ENCODE measurements at places on chromosomes 6 and 20.
A peak's percentile ranks its signal among the peaks of the same experiment; 100 is the strongest.

DNA sequence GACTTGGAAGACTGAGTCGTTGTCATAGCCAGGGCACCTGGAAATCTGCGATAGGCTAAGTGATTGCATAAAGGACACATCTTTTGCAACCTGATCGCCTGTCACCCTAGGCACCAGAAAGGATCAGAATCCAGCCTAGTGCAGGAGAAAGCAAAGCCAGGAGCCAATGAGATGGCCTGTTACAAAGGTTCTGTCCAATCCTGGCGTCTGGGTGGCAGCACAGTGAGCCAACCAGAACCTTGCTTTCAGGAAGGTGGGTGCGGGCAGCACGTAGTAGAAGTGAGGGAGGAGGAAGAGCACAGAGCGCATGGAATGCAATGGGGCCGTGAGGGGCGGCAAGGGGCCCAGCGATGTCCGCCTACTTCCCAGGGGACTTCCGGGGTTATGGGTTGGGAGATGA is 120.4 kb upstream of the GGTLC1 start:
- DNase-seq = peak; percentile 4

DNA sequence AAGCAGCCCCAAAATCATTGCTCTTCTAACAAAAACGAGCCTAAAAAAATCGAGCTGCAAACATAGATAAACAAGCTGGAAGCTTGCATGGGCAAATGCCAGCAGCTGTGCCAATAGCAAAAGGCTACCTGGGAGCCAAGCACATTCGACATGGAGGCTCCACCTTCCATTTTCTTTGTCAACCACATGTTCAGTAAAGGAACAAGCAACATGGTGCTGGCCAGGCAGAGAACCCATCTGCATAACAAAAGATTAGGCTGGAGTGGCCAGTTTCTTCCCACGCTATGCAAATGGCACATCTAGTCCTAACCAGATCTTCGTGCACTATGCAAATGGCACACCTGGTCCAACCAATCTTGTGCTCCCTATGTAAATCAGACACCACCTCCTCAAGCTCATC is 110.5 kb downstream of the KIF16B start:
- DNase-seq = no peak

DNA sequence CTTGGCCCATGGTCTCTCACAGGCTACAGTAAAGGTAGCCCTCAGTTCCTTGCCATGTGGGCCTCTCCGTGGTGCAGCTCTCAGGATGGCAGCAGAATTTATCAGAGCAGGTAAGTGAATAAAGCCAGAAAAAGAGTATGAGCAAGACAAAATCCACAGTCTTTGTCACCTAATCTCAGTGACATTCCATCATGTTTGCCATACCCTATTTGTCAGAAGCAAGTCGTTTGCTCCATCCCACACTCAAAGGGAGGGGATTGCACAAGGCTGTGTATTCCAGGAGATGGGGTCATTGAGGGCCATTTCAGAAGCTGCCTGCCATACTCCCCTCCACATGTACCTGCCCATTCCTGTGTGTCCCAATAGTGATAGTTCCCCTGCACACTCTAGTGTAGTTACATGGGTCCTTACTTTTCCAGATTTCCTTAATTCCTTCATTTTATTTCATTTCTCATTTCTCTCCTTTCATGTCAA is 24.2 kb downstream of the ISM1 start:
- no peak for DNase-seq

DNA sequence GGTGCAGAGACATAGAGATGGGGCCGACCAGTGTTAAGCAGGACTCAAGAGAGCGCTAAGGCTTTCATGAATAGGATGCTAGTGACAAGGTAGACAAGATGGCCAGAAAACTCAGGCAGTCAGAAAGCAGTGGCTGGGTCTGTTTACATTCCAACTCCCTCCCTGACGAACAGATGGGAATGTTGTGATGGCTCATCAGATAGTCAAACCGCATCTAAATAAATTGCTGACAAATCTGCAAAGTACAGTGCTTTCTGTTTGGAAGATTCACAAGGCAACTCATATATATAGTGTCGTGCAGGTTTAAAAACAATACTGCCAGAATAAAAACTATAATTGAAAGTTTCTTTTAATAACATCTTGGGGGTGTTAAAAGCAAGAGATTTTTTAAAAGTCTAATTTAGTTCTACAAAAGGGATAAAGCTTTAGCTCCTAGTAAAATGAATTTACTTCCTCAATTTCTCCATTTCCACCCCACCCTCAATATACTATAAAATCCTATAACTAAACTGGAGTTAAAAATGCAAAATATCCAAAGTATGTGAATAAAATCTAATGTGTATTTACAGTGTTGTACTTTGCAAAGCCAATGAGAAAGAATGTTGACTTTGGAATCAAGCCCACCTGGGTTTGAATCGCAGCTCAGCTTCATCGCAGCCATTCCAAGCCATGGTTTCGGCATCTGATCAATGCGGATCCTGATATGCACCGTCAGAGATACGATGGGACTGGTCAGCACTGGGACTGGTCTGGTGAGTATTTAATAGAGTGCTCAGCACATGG is 247.3 kb upstream of the PDE10A start:
- DNase-seq = no peak

- DNase-seq = no peak
These were observed 63.2 kb upstream of the TMEM181 start for GRCh38 chr6:158496700-158497099.

- no peak for DNase-seq
These were observed 7.7 kb upstream of the KLHL31 start for GRCh38 chr6:53673162-53673727.

- DNase-seq = no peak
These were observed 12.9 kb upstream of the UQCC2 start for GRCh38 chr6:33724102-33725023.

- DNase-seq = no peak
These were observed 101.4 kb downstream of the KIF13A start for GRCh38 chr6:17885889-17886576.

DNA sequence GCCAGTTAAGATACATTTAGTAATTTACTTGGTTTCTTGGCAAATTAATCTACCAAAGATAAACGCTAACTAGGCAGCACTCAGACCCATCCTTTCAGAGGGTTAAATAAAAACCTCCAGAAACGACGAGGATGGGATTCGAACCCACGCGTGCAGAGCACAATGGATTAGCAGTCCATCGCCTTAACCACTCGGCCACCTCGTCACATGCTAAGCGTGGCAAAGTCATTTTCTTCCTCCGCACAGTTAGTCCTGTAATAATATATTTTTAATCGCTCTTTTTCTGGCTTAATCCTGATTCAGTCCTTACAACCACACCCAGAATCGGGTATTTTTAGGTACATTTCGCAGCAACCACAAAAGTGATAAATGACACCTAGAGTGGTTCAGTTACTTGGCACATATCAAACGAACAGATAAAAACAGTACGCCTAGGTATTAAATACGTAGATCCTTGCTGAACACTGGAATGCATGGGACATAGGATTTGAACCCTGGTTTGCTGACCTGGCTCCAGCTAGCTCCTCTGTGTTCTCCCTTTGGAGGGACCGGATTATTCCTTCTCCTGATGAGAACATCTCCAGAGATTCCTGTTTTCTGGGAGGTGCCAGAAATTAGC is 71.6 kb downstream of the GPX5 start:
- no peak for DNase-seq

DNA sequence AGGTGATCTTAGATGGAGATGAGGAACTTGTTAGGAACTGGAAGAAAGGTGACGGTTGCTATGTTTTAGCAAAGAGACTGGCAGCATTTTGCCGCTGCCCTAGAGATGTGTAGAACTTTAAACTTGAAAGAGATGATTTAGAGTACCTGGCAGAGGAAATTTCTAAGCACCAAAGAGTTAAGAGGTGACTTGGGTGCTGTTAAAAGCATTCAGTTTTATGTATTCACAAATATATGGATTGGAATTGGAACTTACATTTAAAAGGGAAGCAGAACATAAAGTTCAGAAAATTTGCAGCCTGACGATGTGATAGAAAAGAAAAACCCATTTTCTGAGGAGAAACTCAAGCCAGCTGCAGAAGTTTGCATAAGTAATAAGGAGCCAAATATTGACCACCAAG is 176.3 kb downstream of the MOXD1 start:
- no peak for DNase-seq

DNA sequence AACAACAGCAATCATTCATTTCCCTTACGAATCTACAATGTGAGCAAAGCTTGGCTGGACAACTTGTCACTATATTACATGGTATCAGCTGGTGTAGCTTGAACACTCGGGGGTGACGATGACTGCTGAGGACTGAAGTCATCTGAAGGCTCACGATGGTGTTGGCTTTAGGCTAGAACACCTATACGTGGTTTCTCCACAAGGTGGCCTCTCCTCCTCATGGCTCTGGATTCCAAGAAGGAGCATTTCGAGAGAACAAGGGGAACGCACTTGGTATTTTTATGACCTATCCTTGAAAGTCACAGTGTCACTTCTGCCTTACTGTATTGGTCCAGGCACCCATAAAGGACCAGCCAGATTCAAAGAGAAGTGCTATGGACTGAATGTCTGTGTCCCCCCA is 37.5 kb upstream of the ADGRF1 start:
- no peak for DNase-seq

GRCh38 chr6:106116125-106116832 is 30.1 kb downstream of the PRDM1 start:
- no peak for DNase-seq

GRCh38 chr20:58723628-58723984 is 31.0 kb downstream of the NPEPL1 start:
- DNase-seq = no peak

DNA sequence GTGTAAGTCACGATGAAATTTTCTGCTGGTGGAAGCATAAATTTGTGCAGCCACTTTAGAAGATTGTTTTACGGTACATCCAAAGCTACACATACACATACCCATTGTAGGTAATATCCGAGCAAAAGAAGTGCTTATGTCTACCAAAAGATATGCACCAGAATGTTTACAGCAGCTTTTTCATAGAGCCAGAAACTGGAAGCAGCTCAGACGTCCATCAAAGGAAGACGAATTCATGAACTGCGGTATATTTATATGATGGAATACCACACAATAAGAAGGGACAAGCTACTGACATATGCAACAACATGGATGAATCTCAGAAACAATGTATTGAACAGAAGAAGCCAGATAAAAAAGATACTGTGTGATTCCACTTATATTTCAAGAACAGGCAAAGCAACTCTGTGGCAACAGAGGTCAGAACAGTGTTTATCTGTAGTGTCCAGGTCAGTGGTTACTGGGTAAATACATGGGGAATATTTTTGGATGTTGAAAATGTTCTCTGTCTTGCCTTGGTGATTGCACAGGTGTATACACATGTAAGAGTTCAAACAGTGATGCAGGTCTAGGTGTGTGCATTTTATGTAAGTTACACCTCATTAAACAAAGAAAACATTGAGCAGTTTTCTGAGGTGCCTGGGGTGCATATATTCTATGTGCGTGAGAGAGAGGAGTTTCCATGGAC is 51.9 kb upstream of the EXOC2 start:
- DNase-seq = no peak

- DNase-seq = no peak
These were observed 6.2 kb downstream of the CST11 start for GRCh38 chr20:23446505-23446904.

DNA sequence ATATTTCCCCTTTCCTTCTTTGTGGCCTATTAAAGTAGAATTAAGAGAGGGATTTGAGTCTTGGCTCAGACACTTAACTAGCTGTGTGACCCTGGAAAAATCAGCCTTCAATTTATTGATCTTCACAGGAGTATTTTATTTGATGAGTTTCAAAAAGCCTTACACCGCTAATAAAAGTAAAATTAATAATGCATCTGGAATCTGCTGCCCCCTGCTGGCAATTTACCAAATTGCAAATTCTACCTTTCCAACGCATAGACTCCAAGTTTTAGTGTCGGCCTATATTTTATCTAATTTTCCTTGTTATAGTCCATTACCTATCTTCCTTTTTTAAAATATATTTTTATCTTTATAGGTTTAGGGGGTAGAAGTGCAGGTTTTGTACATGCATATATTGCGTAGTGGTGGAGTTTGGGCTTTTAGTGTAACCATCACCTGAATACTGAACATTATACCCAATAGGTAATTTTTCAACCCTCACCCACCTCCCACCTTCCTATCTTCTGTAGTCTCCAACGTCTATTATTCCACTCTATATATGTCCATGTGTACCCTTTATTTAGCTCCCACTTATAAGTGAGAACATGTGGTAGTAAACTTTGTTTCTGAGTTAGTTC is 46.3 kb downstream of the GOPC start:
- no peak for DNase-seq

GRCh38 chr20:32749914-32750637 is 6.8 kb upstream of the COMMD7 start:
- no peak for DNase-seq

DNA sequence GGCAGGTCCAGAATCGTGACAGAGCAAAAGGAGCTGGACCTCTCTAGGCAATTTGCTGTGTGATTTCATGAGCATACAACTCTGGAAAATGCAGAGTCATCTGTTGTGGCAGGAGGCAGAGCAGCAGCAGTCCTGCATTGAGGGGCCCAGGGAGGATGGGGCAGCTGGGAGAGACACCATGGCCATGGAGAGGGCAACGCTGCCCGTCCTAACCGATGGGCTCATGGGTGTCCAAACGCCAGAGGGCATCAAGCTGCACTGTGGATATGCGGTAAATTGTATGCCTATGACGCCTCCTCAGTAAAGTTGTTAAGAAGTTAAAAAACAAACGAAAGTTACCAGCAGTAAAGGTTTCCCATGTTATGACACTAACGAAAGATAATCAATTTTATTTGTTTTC is 42.2 kb upstream of the DACT2 start:
- no peak for DNase-seq

- no peak for DNase-seq
These were observed 48.3 kb downstream of the ADGRF1 start for GRCh38 chr6:46993846-46994245.

DNA sequence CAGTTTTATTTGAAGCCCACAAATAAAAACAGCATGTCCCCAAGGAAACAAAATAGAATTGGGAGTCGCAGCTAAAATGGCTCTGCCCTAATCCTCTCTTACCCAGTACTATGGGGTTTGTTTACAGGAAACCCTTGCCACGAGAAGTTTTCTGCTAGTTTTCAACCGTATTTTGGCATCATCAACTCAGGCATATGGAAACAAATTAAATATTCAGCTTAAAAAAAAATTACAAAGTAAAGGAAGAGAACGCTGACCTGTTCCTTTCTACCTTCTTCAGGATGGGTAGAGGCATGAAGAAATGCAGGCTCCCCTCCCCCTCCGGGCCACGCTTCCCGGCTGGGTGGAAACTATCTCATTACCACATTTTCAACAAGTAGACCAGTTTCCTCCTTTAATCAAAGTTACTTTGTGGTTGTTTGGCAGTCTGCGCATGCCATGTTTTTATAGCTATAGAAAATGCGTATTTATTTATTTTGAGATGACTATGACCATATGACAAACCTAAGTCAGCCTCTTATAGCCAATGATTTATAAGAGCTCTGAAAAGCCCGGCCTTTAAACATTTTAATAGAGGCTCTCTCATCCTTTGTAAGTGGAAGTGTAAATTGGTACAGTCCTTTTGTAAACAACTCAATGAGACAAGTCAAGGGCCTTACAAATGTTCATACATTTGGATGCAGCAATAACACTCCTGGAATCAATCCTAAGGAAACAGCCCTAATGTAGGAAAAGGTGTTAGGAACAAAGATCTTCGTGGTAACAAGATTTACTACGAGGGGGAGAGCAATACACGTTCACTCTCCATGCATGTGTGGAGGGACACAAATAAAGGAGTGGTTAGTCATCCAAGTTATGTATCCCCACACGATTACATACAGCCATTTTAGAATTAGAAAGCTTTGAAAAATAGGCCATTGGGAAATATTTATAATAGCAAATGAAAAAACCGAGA is 16.1 kb upstream of the ZNF217 start:
- DNase-seq = peak; percentile 48

Measured in stimulated activated CD8-positive, alpha-beta memory T cell treated with anti-CD3 and anti-CD28 coated beads, Interleukin-15, amount 100 ng/mL, for 4 hours (primary cell).